ENCODE measurements at places on chromosomes 12 and 14. TPM values are rescaled to one million over a fixed set of nuclear protein-coding genes. Genes with fewer than 3 reads are reported as not detected.
A peak's percentile ranks its signal among the peaks of the same experiment; 100 is the strongest.

DNA sequence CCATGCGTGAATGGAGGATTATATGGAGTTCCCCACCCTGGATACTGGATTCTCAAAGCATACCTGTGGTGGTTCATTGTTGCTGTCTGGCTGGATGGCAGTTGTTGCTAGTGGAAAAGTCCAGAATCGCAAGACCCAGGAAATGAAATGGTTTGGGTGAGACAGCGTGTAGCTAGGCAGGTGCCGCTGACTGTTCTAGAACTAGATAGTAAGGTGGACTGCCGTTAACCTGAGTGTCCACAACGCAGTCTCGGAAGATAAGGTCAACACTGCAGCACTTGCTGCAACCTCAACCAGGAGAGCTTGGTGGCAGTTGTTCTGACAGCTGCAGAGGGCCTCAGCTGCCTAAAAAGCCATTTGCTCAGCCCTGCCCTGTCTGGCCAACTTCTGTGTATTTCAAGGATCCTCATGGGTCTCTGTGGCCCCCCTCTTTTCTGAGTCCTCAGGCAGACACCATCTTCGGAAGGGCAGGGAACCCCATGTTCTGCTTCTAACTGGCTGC is 15.5 kb upstream of the IRF2BPL start:
- no peaks in the 10 kb centered on the region for H3K27me3 ChIP-seq
- no peak for DNase-seq
- H3K27ac ChIP-seq, result peak overlapping the region; percentile 78

DNA sequence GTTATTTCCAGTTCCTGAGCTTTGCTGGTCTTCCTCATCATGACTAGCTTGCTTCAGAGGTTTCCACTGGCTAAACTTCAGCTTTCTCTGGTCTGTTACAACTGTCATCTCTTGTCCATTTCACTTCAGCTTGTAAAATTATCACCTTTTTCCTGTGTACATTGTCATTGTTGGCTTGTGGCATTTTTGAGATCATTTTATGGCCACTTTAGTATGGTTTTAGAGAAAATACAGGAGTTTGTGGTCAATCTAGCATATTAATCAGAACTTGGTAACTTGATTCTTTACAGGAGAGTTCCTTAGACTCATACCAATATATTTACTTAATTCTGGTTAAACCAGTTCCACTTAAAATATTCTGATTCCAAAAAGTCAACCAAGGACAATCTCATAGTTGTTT is 235.9 kb upstream of the KITLG start:
- DNase-seq, result no peak
- H3K4me3 ChIP-seq, result no peak overlapping the region
- H3K27ac ChIP-seq, result no peak overlapping the region
- no peaks in the 10 kb centered on the region for H3K36me3 ChIP-seq
- H3K27me3 ChIP-seq, result no peaks in the 10 kb centered on the region
- no peaks in the 10 kb centered on the region for H3K4me1 ChIP-seq

DNA sequence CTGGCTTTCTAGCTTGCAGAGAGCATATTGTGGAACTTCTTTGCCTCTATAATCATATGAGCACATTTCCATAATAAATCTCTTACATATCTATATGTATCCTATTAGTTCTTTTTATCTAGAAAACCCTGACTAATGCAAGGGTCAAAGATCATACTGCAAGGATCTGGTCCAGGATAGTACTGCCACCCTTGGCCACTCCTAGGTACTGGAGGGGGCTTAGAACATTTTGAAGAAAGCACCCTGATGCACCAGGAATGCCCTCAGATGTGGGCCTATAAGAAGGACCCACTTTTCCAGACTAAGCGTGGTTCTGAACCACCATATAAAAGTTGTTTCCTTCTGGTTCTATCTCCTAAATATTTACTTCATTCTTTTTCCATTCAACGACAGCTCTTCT is 14.6 kb downstream of the ATXN7L3B start:
- H3K36me3 ChIP-seq, result no peaks in the 10 kb centered on the region
- DNase-seq, result no peak
- H3K4me3 ChIP-seq, result no peak overlapping the region
- no peaks in the 10 kb centered on the region for H3K27me3 ChIP-seq

DNA sequence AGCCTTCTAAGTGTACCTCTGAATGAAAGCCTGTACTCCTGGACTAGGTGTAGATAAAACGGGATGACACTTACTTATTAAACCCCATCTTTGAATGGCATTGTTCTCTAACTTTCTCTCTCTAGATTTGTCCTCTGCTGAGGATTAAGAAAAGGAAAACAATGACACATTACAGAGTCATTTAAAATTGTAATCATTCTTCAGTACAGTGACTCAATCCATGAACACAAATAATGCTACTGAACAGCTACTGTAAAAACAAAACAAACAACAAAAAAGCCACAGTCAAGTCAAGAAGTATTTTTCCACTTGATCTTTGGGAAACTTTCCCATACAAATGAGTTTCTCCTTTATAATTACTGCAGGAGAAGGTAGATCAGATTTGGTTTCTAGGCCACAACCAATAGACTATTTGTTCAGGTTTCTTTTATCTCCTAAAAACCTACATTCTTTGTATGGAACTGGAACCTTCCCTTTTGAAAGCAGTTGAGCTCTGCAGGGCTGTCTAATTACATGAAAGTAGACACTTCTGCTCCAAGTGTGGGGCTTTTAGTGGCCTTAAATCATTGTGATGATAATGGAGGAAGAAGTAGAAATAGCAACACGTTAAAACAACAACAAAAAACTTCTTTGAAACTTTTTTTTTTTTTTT is 219.1 kb downstream of the ESR2 start:
- no peaks in the 10 kb centered on the region for H3K4me1 ChIP-seq
- H3K36me3 ChIP-seq, result peaks cover 49% of the 10 kb centered on the region
- H3K27me3 ChIP-seq, result no peaks in the 10 kb centered on the region

DNA sequence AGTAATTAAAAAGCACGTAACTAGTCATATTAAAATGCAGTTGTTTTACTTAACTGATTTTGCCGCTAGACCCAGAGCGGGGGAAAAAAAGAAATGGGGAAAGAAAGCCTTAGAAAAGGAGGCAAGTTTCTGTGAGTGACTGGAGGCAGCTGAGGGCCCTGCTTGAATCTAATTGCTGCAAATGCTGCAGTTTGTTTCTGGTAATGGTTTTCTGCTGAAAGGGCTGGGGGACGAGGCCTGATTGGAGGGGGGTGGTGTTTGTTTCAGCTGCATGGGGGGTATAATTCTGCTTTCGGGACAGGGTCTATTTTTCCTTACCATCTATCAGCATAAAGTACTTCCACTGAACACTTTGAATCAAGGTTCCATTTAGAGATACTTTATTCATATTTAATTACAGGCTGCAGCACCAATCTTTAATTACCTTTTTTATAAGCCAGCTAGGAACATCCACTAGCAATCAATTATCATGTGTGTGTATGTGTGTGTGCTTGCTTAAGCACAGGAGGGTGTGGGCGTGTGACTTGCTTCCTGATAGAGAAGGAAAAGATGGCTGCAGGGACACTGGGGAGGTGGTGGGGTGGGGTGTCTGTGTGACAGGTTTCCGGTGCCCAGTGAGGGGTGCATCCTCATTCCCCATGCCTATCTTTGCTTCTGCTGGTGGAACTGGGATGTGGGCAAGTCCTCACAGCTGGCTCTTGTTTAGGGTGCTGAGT is 83.4 kb downstream of the ADCK1 start:
- no peaks in the 10 kb centered on the region for H3K27me3 ChIP-seq
- H3K4me1 ChIP-seq, result no peaks in the 10 kb centered on the region
- H3K4me3 ChIP-seq, result no peak overlapping the region
- H3K27ac ChIP-seq, result no peak overlapping the region

DNA sequence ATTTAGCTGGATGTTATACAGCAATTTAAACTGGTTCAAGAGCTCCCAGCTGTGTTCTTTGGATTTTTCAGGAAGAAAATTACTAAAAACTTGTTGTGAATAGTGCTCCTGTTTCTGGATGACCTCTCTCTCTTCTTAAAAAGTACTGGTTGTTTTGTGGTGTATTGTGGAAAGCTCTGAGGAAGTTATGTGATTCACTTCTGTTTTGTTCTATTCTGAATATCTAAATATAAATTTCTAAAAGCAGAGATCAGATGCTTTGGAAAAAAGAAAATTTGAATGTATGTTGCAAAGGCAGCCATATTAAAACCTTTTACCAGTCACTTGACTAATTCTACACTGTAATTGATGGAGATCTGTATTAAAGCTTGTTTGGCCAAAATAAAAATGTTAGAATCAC is 3.4 kb upstream of the C3AR1 start:
- H3K36me3 ChIP-seq, result no peaks in the 10 kb centered on the region
- DNase-seq, result no peak
- H3K27ac ChIP-seq, result no peak overlapping the region
- H3K27me3 ChIP-seq, result no peaks in the 10 kb centered on the region
- no peaks in the 10 kb centered on the region for H3K4me1 ChIP-seq

GRCh38 chr12:21350975-21351374 is 16.3 kb upstream of the SLCO1A2 start:
- DNase-seq, result no peak
- no peak overlapping the region for H3K4me3 ChIP-seq
- peaks cover 3% of the 10 kb centered on the region for H3K4me1 ChIP-seq

- H3K4me3 ChIP-seq, result no peak overlapping the region
- no peaks in the 10 kb centered on the region for H3K4me1 ChIP-seq
- no peak overlapping the region for H3K27ac ChIP-seq
- no peak for DNase-seq
These were observed 8.3 kb downstream of the COL2A1 start for GRCh38 chr12:47995981-47996401.

KRT71 gene
- total RNA-seq, result not detected

CRIP2 gene
- total RNA-seq, result 665 TPM

Measured in ascending aorta (tissue), 2 donors.